ENCODE measurements at places on chromosomes 2 and 18.

- no peak for DNase-seq
- no peaks in the 10 kb centered on the region for H3K4me1 ChIP-seq
- H3K36me3 ChIP-seq = no peaks in the 10 kb centered on the region
- H3K27me3 ChIP-seq = no peaks in the 10 kb centered on the region
These were observed 140.4 kb upstream of the RNF152 start for GRCh38 chr18:62033207-62033606.

DNA sequence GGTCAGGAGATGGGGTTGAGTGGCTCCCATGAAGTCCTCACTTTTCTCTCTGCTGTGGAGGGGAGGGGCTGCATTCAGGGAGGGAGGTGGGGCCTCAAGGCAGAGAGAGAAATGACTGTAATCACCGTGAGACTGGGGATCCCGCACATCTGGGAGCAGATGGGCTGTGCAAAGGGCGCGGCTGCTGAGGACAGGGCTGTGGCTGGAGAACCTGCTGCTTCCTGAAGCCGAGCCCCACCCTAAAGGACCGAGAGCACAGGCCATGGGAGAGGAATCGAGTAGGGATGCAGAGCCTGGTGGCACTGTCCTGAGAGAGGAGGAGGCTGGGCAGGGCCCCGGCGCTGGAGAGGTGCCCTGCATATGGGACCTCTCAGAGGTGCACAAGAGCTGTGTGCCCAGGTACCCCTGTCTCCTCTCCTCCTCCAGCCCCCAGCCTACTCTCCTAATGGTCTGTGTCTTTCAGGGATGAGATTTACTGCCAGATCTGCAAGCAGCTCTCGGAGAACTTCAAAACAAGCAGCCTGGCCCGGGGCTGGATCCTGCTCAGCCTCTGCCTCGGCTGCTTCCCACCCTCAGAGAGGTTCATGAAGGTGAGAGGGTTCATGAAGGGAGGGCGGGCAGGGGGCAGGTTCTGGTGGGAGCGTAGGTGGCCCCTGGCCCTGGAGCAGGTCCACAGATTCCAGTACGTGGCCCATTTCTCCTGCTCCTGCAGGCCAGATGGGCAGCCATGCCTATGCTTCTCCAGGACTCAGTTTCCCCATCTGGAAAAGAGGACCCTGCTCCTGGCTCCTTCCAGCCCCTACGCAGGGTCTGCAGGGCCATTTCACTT lies 25.9 kb upstream of the GPR17 start:
- H3K27me3 ChIP-seq = no peaks in the 10 kb centered on the region
- no peak overlapping the region for H3K27ac ChIP-seq

GRCh38 chr2:237322564-237322963 lies 91.4 kb downstream of the COL6A3 start:
- DNase-seq = peak; percentile 4
- H3K4me1 ChIP-seq = no peaks in the 10 kb centered on the region
- no peaks in the 10 kb centered on the region for H3K36me3 ChIP-seq
- H3K4me3 ChIP-seq = no peak overlapping the region
- no peak overlapping the region for H3K27ac ChIP-seq

GRCh38 chr2:186349508-186349907 lies 136.6 kb upstream of the ZC3H15 start:
- H3K36me3 ChIP-seq = no peaks in the 10 kb centered on the region
- H3K4me1 ChIP-seq = peaks cover 14% of the 10 kb centered on the region
- DNase-seq = peak; percentile 96
- H3K4me3 ChIP-seq = no peak overlapping the region
- H3K27me3 ChIP-seq = no peaks in the 10 kb centered on the region

DNA sequence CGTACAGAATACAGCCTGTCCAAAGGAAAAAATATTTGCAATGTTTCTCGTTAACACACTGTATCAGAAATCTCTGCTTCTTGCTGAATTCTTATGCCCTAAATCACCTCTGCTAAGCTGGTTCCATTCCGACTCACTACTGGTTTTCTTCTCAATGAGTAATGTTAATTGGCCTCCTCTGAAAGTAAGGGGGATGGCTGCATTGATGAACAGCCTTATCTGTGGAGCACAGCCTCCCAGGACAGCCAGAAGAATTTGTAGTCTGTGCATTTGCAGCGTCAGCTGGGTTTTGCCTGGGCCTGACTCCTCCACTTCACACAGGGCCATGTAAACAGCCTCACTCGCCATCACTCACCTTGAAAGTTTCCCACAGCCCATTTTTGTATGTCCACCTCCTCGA lies 127.7 kb downstream of the RNF152 start:
- DNase-seq = peak; percentile 10
- no peaks in the 10 kb centered on the region for H3K36me3 ChIP-seq
- peaks cover 10% of the 10 kb centered on the region for H3K27me3 ChIP-seq
- no peak overlapping the region for H3K4me3 ChIP-seq
- H3K4me1 ChIP-seq = no peaks in the 10 kb centered on the region
- no peak overlapping the region for H3K27ac ChIP-seq
